Fibroblast of skin of right biceps (primary cell): ENCODE measurements at places on chromosomes 2 and 18.

DNA sequence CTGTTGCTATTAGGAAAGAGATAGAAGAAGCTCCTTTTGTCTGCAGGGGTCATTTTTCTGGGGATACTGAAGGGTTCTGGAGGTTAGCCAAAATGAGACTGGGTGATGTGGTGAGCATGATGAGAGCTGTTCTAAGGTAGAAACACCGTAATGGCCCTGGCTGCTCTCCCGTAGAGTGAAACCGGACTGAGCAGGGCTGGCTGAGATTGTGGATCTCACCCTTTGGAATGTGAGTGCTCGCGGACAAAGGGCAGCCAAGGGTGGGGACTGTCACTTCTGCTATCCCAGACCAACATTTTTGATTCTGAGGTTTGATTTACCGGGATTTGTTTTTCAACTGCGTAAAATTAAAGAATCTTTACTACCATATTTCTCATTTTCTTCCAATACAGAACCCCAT is 36.2 kb downstream of the TNFRSF11A start:
- DNase-seq: no peak

DNA sequence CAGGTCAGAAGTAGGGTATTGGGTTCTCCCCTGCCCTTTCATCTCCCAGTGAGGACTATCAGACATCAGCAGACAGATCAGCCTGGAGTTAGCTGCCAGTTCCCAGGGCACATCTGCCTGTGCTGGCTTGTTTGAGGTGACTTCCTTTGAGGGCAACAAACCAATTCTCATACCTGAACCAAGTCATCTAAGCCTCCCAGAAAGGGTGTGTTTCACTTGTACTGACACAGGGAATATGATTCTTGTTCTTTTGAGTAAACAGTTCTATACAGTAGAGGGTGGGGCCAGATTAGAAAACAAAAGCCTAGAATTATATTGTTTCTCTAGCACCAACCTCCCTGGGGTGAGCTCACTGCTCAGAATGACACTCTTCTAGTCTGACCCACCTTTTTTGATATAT is 591.9 kb downstream of the SLC4A3 start:
- DNase-seq: no peak

DNA sequence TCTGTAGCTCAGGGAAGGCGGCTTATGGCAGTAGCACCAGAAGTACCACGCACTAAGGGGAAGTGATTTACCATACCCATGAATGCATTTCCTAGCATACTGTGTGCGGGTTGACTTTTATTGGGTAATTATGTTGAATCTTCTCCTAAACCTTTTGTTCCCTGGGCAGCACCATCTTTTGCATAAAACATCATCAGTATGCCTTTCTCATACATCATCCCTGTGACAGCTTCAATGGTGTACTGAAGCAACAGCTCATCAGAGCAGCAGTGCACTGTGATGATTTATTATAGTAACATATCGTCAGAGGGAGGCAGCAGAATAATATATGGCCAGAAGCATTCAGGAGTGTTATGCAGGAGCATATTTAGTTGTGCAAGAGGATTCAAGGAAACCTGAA is 204.9 kb downstream of the CDH7 start:
- no peak for DNase-seq

- DNase-seq: no peak
These were observed 128.6 kb downstream of the SPOPL start for GRCh38 chr2:138630164-138630563.

GRCh38 chr2:131125195-131125757 is 20.1 kb downstream of the PLEKHB2 start:
- no peak for DNase-seq

DNA sequence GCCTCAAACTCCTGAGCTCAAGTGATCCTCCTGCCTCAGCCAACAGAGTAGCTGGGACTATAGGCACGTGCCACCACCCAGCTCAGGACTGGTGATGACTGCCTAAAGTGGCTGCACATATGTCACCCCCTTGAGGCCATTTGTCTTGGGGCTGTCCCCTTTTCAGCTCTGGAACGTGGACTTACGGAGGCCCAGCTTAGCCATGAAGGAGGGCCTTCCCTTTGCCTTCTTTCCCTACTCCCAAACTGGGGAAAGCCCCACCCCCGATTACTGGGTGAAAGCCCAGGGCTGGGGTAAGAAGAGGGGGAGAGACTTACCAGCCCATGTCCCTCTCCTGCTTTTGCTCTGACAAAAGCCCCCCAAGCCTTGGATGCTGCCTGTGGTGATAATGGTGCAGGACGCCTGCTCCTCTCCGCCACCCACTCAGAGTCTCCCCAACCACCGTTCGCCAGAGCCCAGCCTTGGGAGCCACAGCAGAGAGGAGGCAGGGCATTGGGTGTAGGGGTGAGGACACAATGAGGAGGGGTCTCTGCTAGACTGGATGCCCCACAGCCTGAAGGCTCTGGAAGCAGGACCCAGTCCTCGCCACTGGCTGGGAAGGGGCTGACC is 2.5 kb upstream of the DUSP2 start:
- no peak for DNase-seq

GRCh38 chr2:188940171-188940570 is 34.0 kb upstream of the COL3A1 start:
- DNase-seq: peak; percentile 20

- peak; percentile 69 for DNase-seq
These were observed 93.1 kb downstream of the CABLES1 start for GRCh38 chr18:23228102-23229061.

DNA sequence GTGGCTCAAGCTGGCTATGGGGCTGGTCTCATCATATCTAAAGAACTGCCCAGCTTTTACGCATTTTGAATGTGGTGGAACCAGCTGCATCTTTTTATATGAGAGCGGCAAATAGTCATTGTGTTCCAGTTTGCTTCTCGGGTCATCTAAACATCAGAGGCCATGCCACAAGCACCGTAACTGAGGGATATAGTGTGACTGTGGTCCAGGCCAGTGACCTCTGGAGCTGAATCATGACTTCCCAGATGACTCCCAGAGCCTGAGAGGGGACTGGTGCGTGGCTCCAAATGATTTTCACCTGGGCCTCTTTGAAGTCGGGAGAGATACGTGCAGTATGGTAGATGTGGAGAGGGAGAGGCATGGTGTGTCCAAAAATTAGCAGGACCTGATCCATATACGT is 271.0 kb downstream of the NEDD4L start:
- no peak for DNase-seq

GRCh38 chr2:219595256-219595655 is 2.4 kb upstream of the STK11IP start:
- DNase-seq: peak; percentile 33

DNA sequence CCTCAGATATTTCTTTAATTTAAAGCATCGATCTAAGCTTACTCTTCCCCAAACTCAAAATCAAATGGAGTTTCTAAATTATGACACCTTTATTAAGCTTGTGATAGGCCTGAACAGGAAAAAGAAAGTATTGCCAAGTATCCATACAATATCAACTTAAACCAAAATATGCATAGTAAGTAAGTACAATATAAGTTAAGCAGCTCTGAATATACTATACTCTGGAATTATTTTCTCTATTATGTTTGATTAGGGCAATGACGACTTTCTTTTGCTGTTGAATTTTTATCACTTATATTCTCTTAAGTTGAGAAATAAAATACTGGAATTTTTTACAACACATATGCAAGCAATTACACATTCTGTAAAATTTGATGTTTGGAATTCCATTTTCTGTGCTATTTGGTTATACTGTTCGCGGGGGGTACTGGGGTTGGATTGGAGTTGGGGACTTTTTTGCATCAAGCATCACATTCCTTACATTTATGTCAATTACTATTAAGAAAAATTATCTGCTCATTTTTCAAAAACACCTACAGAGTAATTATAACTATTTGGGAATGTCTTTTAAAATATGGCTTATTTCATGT is 2.2 kb downstream of the COL5A2 start:
- peak; percentile 66 for DNase-seq

DNA sequence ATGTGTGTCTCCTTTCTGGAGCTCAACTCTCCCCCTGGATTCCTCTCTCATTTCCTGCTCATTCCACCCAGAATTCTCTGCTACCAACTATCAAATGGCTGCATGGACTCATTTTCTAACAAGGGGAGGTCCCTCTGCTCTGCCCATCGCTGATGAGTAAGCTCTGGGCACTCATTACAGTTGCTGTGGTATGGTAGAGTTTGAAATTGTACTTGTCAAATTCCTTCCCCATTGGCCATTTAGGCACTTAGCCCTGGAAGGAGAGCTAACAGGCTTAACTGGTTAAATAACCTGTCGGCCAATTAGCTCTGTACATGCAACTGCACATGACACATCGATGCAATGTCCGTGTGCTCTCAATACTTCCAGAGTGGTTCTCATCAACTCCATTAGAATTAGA is 20.4 kb downstream of the COL6A3 start:
- DNase-seq: no peak

GRCh38 chr2:153110486-153110885 is 368.1 kb downstream of the RPRM start:
- no peak for DNase-seq

GRCh38 chr2:85425588-85425987 is 7.1 kb downstream of the SH2D6 start:
- no peak for DNase-seq

GRCh38 chr18:79857082-79857671 is 59.4 kb downstream of the KCNG2 start:
- peak; percentile 35 for DNase-seq
